ENCODE measurements at places on chromosomes 7 and 10.

GRCh38 chr10:125844751-125845221, 21.4 kb downstream of the BCCIP start:
- DNase-seq: no peak

DNA sequence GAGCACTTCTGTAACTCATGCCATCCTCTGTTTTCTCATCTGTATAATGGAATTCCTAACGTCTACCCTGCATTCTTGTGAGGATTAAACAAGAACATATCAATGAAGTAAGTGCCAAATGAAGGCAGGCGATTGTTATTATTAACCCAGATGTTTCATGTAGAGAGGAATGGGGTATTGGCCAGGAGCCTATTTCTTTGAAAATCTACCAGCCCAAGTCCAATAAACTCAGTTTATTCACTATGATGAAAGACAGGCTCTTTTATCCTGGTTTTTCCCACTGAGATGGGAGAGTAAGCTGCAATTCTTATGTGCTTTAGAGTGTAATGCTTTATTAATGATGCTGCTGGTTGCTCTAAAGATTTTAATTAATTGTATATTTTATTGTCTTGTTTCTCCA, 9.6 kb downstream of the CTTNBP2 start:
- no peak for DNase-seq

DNA sequence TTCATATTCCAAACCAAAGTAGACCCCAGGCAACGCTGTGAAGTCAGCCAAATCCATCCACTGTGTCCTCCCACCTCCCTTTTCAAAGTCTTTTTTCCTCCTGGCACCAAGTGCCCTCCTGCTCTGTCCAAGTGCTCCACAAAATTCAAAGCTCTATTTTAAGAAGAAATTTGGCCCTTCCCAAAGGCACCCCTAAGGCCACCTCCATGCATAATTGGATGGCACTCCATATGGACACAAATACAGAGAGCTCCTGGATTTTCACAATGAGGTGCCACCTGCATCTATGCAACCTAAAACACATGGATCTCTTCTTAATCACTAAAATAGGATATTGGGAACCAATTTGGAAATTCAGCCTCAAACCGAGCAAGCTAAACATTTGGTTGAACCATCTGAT, 121.6 kb downstream of the RELN start:
- no peak for DNase-seq

GRCh38 chr10:73983096-73984047, 14.5 kb upstream of the VCL start:
- DNase-seq: no peak

GRCh38 chr7:38310591-38311101, 37.2 kb upstream of the TARP start:
- no peak for DNase-seq

- no peak for DNase-seq
These were observed 63.3 kb downstream of the MRC1 start for GRCh38 chr10:17872191-17873091.

GRCh38 chr7:37535841-37536240, 87.2 kb upstream of the ELMO1 start:
- no peak for DNase-seq

- DNase-seq: no peak
These were observed 8.5 kb downstream of the RBM20 start for GRCh38 chr10:110652475-110653118.

GRCh38 chr7:2943851-2944601, 99.6 kb downstream of the CARD11 start:
- DNase-seq: no peak

- no peak for DNase-seq
These were observed 66.2 kb upstream of the BTBD16 start for GRCh38 chr10:122204691-122205489.

DNA sequence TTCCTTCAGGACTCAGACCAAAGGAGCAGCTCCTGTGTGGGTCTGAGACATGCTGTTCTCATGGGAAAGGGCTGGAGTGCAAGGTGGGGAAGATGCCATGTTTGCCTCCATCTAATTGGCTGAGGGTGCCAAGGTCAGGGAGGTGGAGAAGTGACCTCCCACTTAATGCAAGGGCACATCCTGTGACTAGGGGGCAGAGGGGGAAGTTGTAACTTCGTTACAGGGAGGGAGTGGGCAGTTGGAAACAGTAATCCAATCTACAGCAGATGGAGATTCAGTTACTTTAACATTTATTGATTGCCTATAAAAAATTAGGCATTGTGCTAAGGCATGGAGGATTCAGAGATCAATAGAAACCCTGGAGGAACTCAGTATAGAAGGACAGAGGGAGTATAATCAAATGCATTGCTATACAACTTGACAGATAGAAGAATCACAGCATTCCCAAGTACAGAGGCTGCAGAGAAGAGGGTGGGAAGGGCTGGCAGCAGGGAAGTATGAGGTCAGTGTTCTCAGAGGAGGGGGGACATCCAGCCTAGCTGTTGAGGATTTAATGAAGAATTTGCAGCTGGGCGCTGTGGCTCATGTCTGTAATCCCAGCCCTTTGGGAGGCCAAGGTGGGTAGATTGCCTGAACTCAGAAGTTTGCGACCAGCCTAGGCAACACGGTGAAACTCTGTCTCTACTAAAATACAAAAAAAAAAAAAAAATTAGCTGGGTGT, 75.9 kb downstream of the CCNY start:
- no peak for DNase-seq

DNA sequence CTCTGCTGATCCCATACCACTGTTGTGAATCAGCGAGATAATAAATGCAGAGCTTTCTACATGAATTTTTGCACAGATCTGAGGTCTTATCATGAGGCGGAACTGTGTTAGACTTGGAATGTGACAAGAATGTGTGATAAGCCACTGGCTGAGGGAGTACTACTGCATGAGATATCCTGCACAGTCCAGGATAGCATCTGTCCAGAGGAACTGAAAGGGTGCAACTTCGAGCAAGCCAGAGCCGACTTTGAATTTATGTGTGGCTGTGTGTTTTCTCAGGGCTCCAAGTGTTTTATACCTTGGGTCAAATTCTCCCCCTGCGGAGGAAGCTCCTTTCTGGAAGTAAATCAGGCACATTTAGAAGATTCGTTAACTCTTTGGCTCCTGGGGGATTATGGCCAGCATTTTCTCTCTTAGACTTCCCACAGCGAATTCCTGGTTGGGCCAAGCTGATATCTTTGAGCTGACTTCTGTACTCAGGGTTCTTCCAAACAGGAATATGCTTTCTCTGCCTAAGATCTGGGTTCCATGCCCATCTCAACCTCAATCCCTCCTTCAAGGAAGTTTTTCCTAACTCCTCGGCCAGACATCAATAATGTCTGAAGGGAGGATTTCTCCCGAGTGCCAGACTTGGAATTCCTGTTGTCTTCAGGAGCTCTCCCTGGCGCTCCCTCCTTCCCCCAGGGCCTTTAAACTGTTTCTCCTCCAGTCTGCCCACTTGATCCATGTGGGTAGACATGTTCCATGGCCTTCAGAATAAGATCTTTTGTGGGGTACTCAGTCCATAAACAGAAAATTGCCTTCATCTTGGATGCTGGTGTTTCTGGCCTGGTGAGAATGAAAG, 2.5 kb upstream of the MEST start:
- DNase-seq: peak; percentile 15

DNA sequence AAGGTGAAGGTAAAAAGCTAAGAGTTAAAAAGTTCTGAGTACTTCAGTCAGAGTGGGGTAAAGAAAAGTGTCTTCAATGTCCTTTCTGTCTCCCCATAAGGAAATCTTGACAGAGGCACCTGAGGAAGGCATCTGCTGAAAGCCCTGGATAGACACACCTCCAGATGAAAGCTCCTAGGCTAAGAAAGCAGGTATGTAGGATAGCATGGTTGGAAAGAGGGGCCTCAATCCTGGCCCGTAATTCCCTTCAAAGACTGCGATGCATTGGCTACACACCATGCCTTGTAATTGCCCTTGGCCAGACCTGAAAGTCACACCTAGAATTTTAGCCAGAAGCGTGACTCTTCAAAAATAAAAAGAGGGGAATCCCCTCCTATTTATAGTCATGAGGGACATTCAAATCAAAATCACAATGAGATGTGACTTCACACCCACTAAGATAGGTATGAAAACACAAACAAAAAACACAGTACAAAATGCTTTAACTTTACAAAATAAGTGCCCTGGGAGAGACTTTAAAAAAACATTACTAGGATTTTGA, 809.7 kb downstream of the IPMK start:
- no peak for DNase-seq

Measured in GM13977 (cell line).